ENCODE measurements at places on chromosomes 2 and 18.

DNA sequence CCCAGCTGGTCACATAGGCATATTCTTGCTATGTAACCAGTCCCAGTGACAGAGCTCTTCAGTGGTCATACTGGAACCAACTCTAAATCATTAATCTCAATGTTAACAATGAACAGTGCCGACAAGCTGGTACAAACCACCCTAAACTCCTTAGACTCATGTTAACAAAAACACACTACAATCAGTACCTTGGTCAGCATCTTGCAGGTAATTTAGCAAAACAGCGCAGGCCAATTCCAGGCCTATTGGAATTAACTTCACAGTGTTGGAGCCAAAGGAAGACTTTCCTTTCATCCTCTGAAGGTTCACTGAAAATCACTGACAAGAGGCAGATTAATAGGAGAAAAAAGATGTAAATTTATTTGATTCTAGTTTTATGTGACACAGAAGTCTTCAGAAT, 396.4 kb downstream of the PIK3C3 start:
- no peak for DNase-seq

DNA sequence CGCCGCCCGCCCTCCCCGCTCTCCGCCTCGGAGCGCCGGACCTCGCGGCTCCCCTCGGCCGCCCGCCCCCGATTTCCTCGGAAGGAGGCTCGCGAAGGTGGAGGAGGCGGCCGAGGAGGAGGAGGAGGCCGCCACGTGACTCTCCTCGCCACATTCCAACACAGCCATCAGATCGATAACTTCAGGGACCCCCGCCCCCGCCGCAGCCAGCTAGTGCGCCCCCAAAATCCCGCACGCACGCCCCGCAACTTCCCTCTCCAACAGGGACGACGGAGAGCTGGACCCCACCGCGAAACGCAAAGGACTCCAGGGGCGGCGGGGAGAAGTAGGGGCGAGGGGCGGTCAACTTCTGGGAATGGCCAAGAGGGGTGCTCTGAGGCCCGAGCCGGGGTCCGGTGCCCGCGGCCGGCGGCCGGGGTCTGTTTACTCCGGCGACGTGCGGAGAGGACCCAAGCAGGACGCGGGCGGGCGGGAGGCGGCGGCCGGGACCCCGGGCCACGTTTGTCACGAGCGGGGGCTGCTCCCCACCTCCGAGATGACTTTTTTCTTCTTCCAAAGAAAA, 2.0 kb downstream of the ZNF521 start:
- DNase-seq: no peak

DNA sequence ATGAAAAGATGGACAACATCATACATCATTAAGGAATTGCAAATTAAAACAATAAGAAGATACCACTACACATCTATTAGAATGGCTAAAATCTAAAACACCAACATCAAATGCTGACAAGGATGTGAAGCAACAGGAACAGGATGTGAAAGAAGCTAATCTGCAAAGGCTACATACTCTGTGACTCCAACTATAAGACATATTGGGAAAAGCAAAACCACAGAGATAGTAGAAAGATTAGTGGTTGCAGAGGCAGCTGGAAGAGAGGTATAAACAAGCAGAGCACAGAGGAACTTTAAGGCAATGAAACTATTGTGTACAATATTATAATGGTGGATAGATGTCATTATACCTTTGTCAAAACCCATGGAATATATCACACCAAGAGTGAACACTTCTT, 393.7 kb upstream of the RAB6C start:
- DNase-seq: no peak

DNA sequence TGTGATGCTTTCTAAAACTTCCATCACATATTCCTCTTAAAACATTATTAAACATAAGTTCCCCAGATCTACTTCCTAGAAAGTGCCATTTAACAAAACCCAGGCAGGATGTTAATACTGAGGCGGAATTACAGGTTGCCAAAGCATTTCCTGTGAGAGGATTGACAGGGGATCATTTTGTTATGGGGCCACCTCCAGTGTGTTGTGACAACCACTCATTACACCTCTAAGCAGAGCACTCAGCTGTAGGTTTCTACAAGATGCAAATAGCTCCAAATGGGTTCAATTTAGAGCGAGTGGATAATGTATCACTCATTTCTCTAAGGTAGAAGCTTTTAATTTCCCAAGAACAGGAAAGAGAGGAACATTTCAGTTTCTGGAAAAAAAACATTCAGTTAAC, 1429.5 kb upstream of the ACVR2A start:
- DNase-seq: no peak

DNA sequence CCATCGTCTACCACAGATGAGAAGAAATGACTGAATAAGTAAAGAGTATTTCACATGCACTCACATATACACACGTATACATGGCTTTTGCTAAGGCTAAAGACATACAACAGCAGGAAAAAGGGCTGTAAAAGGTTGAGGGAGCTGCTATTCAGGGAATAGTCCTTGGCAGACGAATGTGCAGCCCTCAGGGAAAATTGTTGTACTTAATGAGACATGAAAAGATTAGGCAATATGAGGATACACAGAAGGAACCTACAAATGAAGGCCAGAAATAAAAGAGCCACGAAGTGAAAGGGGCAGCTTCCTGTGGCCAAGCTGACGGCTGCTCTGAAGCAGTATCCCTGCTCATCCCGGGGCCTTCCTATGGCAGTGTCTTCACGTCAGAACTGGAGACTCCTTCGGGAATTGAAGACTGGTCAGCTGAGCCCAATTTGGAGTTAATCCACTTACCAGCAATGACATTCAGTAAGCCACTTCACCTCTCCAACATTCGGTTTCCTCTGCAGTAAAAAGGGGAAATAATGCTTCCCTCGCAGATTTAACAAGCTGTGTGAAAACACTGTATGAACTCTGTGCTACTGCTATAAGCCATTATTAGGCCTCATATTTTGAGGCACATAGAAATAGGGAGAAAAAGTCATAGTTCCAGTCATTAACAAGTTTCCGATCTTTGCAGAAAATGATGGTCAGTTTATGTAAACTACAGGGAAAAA, 221.8 kb downstream of the STK39 start:
- no peak for DNase-seq

GRCh38 chr18:59279722-59280121, 6.5 kb upstream of the RAX start:
- no peak for DNase-seq

GRCh38 chr2:235055891-235056516, 104.2 kb downstream of the SH3BP4 start:
- DNase-seq: no peak

- no peak for DNase-seq
Measured at GRCh38 chr2:232516551-232516950, 3.6 kb upstream of the PRSS56 start.

- DNase-seq: no peak
Measured at GRCh38 chr2:211259831-211260476, 703.6 kb downstream of the CPS1 start.

- DNase-seq: no peak
Measured at GRCh38 chr2:85823951-85824350, 64.8 kb downstream of the ST3GAL5 start.

- no peak for DNase-seq
Measured at GRCh38 chr2:10301941-10302478, 694 bp upstream of the HPCAL1 start.

- no peak for DNase-seq
Measured at GRCh38 chr2:18384242-18384641, 176.2 kb downstream of the RDH14 start.

GRCh38 chr2:197307933-197308521, 2.6 kb downstream of the ANKRD44 start:
- DNase-seq: no peak

GRCh38 chr2:75788902-75789301, 78.2 kb upstream of the GCFC2 start:
- no peak for DNase-seq

- DNase-seq: no peak
Measured at GRCh38 chr18:48337053-48337452, 72.1 kb downstream of the ZBTB7C start.

DNA sequence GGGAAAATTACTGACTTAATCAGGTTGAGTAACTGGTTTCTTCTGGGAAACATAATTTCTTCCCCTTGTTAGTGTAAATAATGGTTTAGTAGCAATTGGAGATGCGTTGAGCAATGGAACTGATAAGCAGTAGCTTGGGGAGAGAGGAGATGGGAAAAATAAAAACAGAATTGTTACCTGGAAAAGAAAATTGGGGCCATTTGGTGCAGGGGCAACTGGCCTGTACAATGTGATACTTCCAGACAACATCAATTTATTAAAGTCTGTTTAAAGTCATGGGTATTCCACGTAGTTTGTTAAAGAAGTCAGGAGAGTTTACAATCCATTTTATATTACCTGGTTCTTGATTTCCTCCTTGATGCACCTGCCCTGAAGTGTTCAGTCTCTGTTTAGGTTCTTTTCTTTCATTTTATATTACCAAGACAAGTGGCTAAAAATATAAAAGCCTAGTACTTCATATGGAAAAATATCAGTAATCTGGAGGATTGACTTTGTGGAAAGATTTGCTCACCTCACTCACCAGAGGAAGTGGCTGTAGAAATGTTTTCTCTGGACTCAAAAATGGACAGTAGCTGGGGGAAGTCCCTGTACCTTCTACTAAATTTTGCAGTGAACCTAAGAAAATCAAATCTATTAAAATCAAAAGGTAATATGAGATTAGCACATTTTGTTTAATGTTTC, 161.0 kb downstream of the DDX1 start:
- DNase-seq: no peak

DNA sequence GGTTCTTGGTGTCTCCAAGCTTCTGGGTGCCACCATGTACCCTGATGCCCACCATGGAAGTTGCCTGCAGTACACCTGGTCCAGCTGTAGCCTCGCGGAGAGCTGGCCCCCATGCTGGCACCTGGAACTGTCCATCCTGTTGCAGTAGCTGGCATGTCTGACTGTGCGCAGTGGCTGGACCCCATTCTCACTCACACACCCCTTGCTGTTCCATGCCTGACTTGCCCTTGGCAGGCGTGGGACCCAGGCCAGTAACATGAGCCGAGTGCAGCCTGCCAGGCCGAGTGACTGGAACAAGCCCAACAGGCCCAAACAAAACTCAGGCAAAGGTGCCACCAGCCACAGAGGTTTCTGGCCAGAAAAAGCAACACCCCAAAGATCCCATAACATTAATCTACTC, 73.8 kb downstream of the NEURL3 start:
- no peak for DNase-seq

GRCh38 chr2:25274868-25275574, 66.7 kb downstream of the DNMT3A start:
- DNase-seq: no peak

- DNase-seq: no peak
Measured at GRCh38 chr2:160267022-160267421, 67.0 kb upstream of the ITGB6 start.

DNA sequence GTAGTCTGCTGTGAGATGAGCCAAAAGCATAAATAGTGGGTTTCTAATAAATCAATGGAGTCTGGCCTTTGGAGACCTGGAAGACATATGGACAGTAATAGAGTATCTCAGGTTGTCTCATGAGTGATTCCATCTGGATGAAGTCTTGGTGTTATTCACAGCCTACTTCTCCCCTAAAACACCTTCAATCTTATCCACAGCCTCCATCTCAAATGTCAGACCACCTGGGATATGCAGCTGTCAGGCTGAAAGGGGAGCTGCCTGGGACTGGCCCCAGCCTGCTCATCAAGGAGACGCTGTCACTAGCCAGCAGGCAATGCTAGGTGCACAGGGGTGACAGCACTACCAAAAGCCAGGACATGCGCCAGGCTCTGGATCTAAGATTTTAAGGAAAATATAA, 684.0 kb upstream of the ZEB2 start:
- no peak for DNase-seq

- no peak for DNase-seq
Measured at GRCh38 chr2:228615496-228615895, 434.0 kb upstream of the SPHKAP start.

DNA sequence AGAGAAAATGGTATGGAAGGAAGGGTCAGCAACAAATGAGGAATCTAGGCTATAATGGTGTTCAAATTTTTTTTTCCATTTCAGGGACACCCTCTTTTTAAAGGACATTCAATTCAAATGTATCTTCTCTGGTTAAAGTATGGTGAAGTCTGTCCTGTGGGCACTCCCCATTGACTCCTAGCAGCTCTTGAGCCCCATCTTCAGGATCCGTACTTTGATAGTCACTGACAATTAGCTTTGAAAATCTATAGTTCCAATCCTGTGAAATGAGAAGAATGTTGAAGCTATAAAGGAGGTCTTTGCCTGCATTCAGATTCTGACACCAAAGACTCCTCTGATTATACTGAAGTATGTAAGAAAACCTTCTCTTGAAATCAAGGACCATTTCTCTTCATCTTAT, 43.3 kb downstream of the KCNH7 start:
- DNase-seq: no peak

DNA sequence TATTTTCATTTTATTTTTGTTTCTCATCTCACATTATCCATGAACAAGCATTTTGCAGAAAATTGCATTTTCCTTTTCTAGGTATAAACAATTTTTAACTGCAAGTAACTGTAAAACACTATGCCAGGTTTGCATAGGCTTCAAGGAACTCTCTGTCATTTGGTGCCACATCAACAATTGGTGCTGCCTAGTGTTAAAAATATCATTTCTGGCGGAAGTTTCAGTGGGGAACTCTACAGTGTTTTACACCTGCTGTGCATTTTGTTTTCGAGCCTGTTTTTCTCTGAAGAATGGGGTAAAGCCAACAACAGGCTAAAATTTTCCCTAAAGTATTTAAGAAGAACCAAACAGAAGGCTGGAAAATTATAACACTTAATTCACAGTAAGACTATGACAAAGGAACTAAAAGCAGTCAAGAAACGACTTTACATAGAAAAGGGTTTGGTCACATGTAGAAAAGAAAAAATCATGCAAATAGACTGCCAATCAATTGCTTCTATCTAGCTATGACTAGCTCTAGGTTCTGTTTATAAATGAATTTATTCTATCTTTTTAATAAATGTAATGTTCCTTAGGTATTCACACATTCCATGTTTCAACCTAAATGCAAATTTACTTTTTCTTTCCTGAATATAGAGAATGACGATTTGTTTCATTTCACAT, 21.4 kb upstream of the FRZB start:
- no peak for DNase-seq

DNA sequence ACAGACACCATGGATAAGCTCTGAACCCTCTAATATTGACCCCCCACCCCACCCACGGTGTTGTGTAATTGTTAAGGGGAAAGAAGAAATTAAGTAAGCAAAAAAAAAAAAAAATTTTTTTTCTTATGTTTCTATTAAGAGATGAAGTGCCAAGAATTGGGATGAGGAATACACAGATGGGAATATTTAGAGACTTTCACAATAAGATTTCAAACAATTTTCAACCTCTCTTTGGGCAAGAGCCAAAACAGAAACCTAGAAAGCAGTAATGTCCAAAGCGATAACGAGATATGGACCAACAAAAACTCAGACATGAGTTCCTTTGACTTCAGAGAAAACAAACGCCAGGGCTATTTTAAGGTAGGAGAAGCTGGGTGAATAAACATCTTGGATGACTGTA, 14.4 kb downstream of the PIEZO2 start:
- no peak for DNase-seq
